ENCODE measurements at places on chromosomes 12 and 14.

GRCh38 chr12:128810182-128811127 is 13.3 kb downstream of the SLC15A4 start:
- DNase-seq: no peak

DNA sequence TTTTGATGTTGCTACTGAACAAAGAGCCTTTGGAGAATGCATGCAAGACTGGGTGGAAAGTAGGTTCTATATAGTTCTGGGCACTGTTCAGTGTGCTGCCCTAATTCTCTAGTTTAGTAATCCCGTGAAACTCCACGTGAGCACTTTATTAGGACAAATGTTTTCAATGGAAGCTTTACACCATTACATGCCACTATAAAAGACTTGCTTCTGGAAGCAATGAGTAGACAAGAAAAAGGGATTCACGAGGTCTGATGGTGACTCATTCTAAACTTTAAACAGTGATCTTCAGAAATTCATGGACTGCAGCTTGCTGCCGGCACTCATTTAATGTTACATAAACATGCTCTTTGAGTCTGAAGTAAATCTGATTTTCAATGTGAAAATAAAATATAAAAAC is 22.3 kb downstream of the ATG14 start:
- DNase-seq: no peak

DNA sequence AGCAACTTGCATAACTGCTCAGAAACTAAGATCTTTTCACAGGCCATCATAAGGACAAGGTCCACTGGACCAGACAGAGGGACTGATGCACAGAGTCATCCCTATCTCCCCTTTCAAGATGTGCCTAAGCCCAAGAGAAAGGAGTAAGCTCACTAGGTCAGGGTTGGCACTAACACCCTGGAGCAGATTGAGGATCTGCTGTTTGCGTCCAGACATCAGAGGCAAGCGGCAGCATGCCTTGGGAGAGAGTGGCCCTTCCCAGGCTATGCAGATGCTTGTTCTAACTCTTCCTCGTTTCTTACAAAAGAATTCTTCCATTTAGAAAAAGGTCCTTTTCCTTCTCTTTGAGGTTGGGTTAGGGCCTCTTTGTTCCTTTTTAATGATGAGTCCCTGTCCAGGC is 187.2 kb downstream of the KCNA5 start:
- DNase-seq: no peak

- no peak for DNase-seq
Observed at GRCh38 chr12:64518396-64518795, 66.5 kb downstream of the TBK1 start.

DNA sequence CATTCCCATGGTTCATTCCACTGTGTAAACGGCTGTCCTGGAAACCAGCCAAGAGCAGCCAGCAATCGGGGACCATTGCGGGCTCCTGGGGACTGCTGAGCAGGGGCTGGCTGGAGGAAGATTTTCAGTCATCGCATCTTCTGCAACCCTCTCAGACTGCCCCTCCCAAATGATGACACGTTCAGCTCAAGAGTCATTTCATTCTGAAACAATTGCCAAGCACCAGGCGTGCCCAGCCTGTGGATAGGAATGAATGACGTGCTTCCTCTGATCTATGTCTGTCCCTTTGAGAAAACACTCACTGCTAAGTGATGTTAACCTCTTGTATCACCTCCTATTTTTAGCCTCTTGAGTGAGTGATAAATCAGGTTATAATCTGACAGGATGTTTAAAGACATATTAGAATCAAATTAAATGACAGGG is 62.0 kb downstream of the NDUFA12 start:
- DNase-seq: peak; percentile 39

DNA sequence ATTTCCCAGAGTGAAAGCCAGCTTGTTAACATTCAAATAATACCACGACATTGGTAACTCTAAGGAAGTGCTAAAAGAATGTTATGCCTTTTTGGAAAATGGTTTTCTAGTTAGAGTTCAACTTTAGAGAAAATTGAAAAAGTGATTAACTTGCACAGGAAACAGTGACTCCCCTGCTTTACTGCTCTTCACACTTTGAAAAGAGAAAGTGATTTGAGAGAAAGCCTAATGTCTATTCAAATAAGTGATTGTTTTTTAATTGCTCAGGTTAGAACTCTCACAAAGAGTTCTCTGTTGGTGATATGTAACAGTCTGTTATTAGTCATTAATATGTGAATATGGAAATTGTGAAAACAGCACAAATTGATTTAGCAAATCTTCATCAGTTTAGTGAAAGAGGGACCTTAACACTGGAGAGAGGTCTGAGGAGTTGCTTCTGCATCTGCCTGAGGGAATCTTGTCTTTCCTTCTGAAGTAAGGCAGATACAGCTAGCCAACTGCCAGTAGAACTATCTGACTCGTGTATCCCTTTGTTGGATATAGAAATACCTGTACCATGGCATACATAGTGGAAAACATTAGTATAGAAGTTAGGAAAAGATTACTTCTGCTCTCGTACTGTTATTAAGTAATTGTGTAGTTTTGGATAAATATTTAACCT is 25.5 kb downstream of the ATF7IP start:
- no peak for DNase-seq

DNA sequence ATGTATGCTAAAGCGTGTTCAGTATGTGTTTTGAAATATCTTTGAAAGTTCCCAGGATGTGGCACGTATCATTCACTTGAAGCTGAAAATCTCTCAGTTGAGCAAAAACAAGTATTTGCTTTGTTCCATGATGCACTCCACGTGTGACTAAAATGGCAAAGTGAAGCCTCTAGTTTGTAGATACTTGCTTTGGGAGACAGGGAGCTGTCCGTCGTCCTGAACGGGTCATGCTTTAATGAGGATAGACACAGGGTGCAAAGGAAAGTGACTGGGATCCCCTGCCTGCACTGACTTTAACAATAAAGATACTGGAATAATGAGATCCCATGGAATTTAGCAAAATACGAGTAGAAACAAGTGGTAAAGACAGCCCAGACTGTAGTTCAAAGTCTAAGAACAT is 991.4 kb downstream of the NRXN3 start:
- peak; percentile 45 for DNase-seq

- DNase-seq: no peak
Observed at GRCh38 chr12:7581625-7582024, 78.0 kb upstream of the CD163 start.

DNA sequence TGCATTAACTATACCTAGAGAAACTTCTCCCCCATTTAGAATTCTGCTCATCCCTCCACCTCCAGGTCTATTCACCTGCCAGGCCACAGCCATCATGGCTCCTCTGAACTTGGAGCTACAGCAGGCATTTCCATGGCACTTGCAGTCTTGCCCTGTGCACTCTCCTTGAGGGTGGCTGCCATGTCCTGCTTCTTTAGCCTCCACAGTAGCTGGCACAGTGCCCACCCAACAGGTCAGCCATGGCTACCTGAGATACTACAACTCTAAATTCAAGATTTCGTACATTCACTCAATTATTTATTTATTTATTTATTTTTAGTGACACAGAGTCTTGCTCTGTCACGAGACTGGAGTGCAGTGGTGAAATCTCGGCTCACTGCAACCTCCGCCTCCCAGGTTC is 46.5 kb downstream of the GCH1 start:
- DNase-seq: no peak

- peak; percentile 55 for DNase-seq
Observed at GRCh38 chr14:89922031-89922907, 32.3 kb downstream of the EFCAB11 start.

DNA sequence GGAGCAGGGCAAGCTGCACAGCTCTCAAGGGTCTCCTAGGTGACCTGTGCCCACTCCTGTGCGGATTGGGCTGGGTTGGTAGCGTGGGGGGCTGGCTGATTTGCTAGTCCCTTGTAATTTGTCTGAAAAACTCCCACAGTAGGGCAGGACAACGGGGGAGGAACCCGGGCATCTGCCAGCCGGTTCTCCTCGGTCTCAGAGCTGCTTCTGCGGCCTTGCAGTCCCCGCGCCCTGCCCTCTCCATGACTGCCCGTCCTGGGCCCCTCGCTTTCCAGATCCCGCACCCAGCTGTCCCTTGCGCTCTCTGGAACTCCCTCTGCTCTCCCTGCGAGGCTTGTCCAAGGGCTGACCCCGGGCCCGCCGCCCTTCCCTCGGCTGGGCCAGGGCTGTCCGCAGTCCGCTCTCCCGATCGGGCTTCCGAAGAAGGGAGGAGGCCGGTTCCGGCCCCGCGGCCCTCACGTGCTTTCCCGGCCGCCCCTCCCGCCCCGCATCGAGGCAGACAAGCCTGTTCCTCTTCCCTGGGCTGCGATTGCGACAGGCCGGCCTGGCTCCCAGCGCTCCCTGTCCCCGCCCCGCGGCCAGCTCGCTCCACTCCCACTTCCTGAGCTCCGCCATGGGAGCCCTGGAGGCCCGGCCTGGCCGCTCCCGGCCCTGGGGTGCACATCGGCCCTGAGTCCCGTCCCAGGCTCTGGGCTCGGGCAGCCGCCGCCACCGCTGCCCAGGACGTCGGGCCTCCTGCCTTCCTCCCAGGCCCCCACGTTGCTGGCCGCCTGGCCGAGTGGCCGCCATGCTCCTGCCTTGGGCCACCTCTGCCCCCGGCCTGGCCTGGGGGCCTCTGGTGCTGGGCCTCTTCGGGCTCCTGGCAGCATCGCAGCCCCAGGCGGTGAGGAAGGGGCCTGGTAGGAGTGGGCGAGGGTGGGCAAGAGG is at the start of gene LTBR:
Gene LTBR, plus strand, starts transcription at position 591 of the 927 bp plus-strand sequence. Its CDS starts 197 bp downstream, at position 788.
- peak; percentile 91 for DNase-seq

GRCh38 chr12:55705782-55706402 is 1.8 kb downstream of the ITGA7 start:
- DNase-seq: no peak

DNA sequence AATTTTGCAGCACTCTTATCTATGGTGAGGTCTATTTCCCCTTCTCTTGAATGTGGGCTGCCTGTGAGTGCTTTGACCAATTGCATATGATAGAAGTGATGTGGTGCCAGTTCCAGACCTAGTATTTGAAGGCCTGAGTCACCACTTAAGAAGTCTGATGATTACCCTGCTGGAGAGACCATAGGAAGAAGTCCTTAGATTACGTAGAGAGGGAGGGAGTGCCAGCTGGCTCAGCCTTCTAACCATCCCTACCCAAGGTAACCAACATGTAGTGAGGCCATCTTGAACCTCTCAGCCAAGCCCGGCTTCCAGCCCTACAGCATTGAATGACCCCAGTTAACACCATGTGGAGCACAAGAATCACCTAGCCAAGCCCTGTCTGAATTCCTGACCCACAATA is 166.9 kb downstream of the NELL2 start:
- DNase-seq: no peak

DNA sequence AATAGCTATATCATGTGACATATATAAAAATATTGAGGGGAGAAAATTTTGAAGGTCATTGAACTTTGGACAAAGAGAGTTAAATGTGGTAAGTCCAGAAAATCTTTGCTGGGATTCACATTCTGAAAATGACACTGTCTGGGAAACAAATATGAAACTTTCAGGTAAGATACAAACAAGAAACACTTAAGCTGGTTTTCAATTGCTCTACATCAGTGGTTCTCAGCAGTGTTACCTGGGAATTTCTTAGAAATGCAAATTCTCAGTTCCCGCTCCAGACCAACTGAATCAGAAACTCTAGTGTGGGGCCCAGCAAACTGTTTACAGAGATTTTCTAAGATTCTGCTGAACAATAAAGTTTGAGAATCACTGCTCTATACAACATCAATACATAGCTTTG is 3.6 kb upstream of the CDK17 start:
- DNase-seq: no peak

GRCh38 chr12:48910196-48910595 is 15.1 kb downstream of the FKBP11 start:
- DNase-seq: no peak

GRCh38 chr14:92225731-92226130 is 97.2 kb upstream of the SLC24A4 start:
- no peak for DNase-seq

GRCh38 chr12:2813214-2814185 is 1.0 kb downstream of the ITFG2 start:
- DNase-seq: peak; percentile 78

GRCh38 chr12:100199347-100200149 is 1.1 kb upstream of the ACTR6 start:
- DNase-seq: peak; percentile 68

DNA sequence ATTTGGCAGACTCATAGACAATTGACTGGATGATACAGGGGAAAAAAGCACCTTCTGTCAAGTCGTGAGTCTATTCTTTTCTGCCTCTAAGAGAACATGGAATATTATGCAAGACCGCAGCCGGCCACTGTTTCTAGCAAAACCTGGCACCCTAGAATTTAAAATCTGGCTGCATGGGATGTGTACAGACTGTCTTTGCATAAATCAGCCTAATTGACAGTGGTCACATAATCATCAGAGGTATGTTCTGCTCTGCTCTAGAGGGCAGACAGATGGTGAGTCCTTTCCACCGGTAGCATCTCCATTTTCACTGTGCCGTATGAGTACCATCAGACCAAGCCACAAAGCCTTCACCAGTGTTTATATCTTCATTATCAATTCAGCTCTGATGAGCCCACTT is 80.6 kb downstream of the KCNK10 start:
- no peak for DNase-seq

- peak; percentile 66 for DNase-seq
Observed at GRCh38 chr12:16385782-16386646, 38.6 kb downstream of the MGST1 start.
